Stimulated activated CD8-positive, alpha-beta memory T cell treated with anti-CD3 and anti-CD28 coated beads, Interleukin-2, amount 100 ng/mL, for 1 hour (primary cell): ENCODE measurements at places on chromosomes 13 and 19.

DNA sequence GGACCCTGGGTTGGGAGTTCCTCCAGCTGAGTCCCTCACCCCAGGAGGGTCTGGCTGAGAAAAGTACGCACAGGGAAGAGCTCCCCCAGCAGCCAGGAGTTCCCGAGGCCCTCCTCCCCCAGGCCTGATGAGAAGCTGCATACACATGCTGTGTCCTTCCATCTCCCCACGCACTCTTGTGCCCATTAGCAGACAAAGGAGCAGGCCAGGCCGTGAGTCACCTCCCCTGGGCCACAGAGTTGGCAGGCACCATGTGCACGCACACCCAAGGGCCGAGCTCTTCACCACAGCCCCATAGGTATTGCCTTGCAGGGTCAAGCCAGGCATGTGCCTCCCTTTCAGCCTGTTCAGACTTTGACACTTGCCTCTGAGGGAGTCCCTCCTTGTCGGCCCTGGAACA, 17.5 kb downstream of the MAU2 start:
- DNase-seq = no peak

GRCh38 chr19:38647368-38647965, at the start of gene ACTN4:
TSS of gene ACTN4 (plus strand) at chr19:38647649. CDS start at chr19:38647746, 97 bp downstream.
- peak; percentile 100 for DNase-seq

- no peak for DNase-seq
Measured at GRCh38 chr19:8213827-8214672, 4.9 kb downstream of the CERS4 start.

- DNase-seq = no peak
Measured at GRCh38 chr13:82772816-82773215, 1109.5 kb downstream of the SLITRK1 start.

DNA sequence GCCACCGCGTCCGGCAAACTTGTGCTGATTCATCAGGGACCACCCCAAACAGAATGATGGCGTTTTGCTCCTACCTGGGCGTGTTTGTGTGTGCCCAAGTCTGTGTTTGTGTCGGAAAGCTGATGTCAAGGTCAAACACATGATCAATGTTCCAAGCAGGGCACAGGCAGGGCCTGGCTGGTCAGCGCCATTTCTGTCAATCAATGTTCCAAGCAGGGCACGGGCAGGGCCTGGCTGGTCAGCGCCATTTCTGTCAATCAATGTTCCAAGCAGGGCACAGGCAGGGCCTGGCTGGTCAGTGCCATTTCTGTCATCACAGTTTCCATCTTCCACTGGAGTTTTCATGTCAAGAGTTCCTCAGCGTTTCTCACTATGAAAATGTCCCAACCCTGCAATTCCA, 14.9 kb upstream of the GRTP1 start:
- no peak for DNase-seq

DNA sequence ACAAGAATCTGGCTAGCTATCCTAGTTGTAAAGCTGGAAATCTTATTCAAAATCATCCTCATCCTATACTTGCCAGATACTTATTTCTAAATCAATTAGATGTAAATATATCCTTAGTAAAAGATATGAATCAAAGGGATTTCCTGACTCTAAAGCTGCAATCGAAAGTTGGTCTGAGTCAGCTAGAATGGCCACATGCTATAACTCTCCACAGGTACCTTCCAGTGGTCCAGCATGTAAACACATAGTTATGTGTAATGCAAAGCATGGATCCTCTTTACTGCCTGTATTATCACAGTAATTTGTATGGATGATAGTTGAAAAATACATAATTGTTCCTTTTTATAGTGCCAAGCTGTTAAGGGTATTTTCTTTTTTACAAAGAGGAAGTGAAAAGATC, 27.4 kb downstream of the SLITRK6 start:
- no peak for DNase-seq

- peak; percentile 6 for DNase-seq
Measured at GRCh38 chr13:41017159-41017558, 2.0 kb downstream of the ELF1 start.

GRCh38 chr19:50668416-50668815, 19.2 kb downstream of the C19orf81 start:
- no peak for DNase-seq

DNA sequence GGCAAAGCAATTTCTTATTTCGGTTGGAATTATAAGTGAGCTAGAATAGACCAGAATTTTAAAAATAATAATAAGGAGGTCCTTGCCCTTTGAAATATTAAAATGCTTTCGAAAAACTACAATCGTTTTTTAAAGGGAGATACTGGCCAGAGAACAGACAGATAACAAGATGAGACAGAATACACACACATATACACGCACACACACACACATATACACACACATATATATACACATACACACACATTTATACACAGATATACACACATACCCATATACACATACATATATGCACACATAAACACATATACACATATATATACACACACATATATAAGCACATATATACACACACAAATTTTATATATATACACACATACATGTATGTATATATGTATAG, 175.3 kb upstream of the MIR17HG start:
- no peak for DNase-seq

DNA sequence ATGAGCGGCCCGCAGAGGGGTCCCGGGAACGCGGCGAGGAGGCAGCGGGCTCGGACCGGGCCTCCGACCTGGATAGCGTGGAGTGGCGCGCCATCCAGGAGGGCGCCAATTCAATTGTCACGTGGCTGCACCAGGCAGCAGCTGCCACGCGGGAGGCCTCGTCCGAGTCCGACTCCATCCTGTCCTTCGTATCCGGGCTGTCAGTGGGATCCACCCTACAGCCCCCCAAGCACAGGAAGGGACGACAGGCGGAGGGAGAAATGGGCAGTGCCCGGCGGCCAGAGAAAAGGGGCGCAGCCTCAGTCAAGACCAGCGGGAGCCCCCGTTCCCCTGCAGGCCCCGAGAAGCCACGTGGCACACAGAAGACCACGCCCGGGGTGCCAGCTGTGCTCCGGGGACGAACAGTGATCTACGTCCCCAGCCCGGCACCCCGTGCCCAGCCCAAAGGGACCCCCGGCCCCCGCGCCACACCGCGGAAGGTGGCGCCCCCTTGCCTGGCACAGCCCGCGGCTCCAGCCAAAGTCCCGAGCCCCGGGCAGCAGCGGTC, 10.7 kb downstream of the C19orf25 start:
- no peak for DNase-seq

GRCh38 chr13:83414393-83414792, 467.9 kb downstream of the SLITRK1 start:
- DNase-seq = no peak

- no peak for DNase-seq
Measured at GRCh38 chr13:33145667-33146066, 129.4 kb downstream of the KL start.

DNA sequence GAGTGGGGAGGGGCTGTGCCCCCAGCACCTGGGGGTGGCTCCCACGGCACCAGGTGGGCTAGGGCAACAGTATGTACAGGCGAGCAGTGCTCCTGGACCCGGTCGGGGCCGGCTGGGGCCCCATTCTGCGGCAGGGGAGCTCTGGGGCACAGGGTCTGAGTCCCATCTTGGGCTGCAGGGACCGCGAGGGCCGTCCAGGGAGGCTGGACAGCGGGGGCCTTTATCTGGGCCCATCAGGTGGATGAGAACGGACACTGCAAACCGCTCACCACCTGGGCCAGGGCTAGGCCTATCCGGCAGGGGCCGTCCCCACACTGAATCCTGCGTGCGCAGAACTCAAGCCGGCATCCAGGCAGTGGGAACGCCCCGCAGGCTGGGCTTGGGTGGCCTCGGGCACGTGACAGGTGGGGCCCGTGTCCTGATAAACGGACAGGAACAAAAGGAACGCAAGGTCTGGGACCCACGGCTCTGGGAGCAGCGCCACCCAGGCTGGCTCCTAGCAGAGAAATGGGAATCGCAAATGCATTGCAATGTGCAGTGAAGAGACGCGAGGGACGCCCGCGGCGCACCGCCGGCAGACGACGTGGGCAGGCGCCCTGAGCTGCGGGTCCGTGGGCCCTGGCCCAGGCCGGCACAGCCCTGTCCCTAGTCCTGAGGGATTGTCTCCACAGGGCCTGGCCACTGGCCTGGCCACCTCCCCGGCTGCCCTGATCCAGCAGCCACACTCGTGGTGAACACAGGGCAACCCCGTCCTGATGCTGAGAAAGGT, 29.7 kb downstream of the BTBD2 start:
- DNase-seq = no peak

DNA sequence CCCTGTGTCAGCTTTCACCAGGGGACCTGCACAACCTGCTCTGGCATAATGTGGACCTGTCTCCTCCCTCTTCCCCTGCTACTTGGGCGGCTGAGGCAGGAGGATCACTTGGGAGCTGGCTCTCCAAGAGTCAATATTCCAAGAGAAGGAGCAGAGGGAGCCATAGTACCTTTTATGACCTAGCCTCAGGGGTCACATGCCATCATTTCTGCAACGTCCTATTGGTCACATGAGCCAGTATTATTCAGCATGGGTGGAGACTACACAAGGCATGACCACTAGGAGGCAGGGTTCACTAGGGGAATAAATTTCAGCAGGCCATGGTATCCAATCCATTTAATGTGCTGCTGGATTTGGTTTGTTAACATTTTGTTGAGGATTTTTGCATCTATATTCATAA, 12.0 kb upstream of the SHFL start:
- no peak for DNase-seq

- no peak for DNase-seq
Measured at GRCh38 chr13:110010404-110011138, 224.2 kb upstream of the IRS2 start.

DNA sequence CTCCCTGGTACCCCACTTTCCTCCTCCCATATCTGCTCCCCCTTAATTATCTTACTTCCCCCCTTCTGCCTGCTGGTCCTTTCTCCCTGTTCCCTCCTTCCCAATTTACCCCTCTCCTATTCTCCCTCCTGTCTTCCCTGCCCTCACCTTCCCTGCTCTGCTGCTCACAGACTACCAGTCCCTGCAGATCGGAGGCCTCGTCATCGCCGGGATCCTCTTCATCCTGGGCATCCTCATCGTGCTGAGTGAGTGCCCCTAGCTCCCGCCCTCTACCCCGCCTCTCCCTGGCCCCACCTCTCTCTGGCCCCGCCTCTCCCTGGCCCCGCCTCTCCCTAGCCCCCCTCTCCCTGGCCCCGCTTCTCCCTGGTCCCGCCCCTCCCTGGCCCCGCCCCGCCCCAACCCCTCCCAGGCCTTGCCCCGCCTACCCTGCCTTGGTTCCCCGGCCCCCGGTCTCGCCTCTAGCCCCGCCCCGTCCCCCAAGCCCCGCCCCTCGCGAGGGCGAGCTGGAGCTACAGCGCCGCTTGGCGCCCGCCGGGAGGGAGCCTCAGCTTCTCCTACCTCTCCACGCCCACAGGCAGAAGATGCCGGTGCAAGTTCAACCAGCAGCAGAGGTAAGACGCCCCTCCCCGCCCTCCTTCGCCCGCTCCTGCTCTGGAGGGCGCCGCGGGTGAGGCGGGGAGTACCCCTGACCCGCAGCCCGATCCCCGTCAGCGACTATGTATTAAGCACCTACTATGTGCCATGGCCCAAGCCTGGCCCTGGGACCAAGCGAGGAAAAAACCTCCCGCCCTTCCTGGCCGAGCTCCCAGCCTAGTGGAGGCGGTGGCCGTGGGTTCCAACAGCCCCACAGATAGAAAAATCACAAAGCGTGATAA, 1.9 kb upstream of the FXYD7 start:
- DNase-seq = peak; percentile 95

- no peak for DNase-seq
Measured at GRCh38 chr13:47546391-47547225, 454.5 kb downstream of the SUCLA2 start.

DNA sequence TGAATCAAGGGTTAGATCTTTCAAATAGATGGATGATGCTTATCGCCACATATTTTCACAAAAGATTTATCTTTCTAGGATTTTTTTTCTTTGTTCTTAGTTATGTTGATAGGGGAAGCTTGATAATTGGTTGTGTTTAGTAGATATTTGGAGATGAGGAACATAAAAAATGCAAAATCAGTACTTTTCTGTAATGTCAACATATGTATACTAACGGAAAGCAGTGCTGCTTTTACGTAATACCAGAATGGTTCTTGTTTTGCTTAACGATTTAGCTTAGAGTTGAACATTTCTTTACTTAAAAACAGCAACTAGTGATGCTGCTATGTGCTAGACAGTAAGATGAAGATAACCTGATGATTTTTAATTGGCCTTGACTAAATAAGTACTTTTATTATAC, 3.0 kb downstream of the ZMYM2 start:
- DNase-seq = no peak

DNA sequence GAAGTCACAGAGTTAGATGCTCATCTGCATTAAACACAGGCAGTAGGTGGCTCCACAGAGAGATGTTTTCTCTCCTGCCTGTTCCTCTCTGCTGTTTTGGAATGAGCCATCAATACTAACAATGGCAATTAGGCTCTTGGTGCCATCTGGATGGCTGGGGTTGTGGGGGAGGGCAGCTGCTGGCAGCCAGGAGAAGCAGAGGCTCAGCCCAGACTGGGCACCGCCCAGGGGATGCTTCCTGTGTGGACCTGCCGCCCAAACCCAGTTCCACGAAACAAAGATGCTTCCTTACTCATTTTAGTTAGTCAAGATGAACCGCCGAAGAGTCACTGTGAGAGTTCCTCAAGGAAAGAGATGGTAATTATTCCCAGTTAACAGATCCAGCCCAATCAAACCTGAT, 50.8 kb upstream of the PCDH8 start:
- no peak for DNase-seq

DNA sequence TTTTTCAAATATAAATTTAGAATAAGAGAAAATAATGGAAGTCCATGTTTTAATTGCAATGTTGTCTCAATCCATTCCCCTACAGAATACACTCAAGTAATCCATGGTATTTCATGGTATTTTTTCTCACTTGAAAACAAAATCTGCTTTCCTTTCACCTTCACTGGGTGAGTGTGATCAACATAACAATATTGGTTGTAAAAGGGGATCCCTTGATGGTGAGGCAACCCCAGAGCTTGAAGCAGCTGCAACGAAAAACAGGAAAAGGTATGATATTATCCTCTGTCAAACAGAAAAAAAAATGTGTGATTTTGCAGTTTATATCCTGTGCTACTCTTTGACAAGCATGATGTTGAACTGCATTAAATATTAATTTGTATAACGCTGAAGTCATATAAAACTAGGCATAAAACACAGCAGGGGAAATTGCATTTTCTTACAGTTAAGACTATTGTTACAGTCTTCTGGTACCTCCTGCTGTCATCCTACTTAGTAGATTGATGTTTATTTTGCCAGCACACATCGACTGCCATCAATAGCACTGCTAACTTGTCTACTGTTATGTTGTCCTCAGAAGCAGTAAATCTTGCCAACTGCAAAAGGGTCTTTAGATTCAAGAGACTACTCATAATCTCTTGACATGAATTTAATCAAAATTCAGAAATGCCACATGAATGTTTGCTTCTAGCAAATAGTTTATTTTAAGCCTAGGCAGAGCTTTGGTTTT, 373.1 kb upstream of the MIR17HG start:
- no peak for DNase-seq

GRCh38 chr13:95644601-95645052, at the start of gene DZIP1:
TSS of gene DZIP1 (minus strand) at chr13:95644706. CDS start at chr13:95642029, 2,677 bp downstream.
- no peak for DNase-seq
